Left forelimb (tissue), 1 donor: ENCODE measurements at places on chromosomes 7 and 10.

DNA sequence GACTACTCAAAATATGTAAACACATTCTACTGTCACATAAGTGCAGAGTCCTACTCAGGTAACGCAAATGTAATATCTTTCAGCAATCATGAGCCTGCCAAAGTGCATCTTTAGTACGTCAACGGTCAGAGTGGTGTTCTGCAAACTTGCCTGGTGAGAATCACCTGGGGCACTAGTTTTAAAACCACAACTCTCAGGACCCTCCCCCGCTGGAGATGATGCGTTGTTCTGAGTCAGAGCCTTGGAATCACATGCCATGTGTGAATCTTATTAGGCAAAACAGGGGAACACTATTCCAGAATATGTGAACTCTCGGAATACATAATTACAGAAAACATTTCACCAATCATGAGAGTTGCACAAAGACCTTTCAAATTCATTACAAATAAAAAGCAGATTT, 115.7 kb downstream of the TPK1 start:
- DNase-seq = no peak

DNA sequence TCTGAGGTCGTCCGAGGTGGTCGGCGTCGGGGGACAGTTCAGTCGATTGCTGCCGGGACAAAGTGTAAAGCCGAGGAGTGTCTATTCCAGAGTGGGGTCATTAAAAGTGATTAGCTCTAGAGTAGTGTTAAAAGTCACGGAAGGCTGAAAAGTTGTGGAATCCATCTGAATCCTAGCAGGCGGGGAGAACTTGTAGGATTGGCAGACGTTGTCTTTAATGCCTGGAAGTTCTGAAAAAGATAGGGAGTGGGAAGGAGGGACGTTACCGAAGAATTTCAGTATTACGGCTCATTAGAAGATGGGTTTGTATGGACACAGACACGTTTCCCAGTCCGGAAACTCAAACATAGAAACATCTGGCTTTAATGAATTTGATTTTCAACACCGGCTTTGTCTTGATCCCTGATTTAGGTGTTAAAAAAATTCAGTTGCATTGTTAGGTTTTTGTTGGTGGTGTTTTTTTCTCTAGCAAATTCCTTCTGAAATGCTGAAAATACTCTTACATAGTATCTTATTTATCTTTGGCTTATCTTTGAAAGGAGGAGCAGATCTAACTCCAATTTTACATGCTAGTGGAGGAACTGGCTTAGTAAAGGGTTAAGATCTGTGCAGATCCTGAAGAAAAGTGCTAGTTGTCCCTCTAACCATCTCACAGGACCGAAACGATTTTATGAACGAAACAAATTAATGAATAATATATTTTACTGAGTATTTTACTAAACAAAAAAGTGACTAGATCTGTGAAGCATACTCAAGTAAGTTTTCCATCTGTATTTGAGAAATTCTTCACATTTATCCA, 900 bp downstream of the MKLN1 start:
- no peak for DNase-seq

DNA sequence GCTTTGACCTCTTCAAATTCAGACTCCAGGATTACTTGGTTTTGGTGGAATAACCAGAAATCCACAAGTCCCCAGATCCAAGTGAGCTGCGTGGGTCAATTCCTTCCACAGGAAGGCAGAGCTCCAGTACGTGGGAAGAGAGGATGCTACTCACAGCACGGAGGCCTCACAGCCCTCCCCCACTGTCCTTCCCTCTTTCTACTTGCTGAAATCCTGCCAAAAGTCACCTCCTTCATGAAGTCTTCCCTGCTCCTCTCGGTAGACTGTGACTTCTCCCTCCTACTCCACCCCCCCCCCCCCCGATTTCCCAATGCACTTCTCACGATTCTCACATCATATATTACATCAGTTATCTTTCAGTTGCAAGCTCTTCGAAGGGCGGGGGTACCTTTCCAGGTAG, 12.3 kb downstream of the CAMK2G start:
- no peak for DNase-seq

GRCh38 chr7:120831260-120831659, 26.7 kb downstream of the TSPAN12 start:
- DNase-seq = no peak

DNA sequence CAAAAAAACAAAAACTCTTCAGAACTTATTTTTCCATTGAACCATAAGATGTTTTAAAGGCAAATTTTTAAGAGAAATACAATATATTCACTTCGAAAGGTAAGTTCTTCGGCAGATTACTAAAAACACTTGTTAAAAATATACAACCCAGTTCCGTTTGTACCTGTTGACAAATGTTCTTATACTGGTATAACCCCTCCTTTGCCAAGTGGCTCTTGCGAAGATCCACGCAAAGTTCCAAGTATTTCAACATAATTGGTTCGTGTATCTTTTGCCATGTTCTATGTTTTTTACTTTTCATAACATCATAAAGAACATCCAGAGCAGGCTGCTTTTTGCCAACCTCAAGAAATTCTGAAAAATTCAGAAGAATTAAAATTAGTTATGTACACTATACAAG, 7.0 kb downstream of the EIF3A start:
- DNase-seq = no peak

- no peak for DNase-seq
Measured at GRCh38 chr10:130140425-130140824, 4.2 kb downstream of the GLRX3 start.

DNA sequence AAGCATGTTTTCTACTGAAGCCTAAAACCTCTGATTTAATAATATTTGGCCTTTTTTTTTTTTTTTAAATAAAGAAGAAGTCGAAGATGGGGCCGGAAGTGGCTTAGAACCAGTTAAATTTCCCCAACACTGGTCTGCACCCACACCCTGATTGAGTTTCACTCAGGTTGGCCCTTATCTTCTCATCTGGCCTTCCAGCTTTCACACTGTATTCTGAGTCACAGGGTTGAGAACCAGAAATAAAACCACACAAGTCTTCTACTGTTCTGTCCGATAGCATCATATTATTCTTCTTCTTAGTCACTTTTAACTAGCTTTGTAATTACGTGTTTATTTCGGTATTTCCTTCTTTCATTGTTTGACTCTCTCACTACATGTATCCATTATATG, 9.9 kb downstream of the ZNF365 start:
- no peak for DNase-seq

- no peak for DNase-seq
Measured at GRCh38 chr7:46909601-46910051, 672.3 kb downstream of the TNS3 start.

GRCh38 chr7:70571961-70572360, 560.0 kb upstream of the GALNT17 start:
- peak; percentile 72 for DNase-seq

- no peak for DNase-seq
Measured at GRCh38 chr7:118280319-118281012, 56.0 kb downstream of the ANKRD7 start.

GRCh38 chr7:116862951-116863670, 724 bp downstream of the CAPZA2 start:
- DNase-seq = peak; percentile 70

GRCh38 chr7:116443101-116443523, 56.4 kb upstream of the CAV2 start:
- no peak for DNase-seq

- DNase-seq = no peak
Measured at GRCh38 chr7:120799147-120799546, 58.8 kb downstream of the TSPAN12 start.

DNA sequence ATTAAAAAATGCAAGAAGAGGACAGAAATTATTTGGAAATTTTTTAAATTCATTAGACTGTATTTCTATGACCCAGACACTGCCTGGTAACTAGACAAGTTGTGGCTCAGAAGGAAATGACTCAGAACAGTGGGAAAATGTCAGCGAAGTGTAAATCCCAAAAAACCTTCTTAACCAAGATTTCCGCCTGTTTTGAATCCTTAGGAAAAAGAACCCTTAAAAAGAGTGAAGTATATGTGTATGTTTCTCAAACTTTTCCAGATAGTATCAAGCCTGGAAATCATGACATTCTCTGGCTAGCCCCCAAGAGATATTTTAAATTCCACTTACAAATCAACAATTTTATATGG, 42.7 kb upstream of the PLXNA4 start:
- no peak for DNase-seq

- DNase-seq = no peak
Measured at GRCh38 chr10:98878418-98878817, 357.2 kb downstream of the HPSE2 start.

- DNase-seq = no peak
Measured at GRCh38 chr10:80589726-80590373, 52.1 kb downstream of the SH2D4B start.

DNA sequence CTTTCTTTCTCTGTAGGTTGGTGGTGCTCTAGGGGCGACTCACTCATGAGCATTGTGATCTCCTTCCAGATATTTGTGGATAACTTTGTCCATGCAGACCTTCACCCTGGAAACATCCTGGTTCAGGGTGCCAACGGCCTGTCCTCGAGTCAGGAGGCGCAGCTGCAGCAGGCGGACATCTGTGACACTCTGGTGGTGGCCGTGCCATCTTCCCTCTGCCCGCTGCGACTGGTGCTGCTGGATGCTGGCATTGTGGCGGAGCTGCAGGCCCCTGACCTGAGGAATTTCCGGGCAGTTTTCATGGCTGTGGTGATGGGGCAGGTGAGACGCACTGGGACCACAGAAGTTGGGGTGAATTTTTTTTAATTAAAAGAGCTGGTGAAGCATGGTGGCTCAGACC, 9.6 kb upstream of the NDUFB2 start:
- DNase-seq = no peak

DNA sequence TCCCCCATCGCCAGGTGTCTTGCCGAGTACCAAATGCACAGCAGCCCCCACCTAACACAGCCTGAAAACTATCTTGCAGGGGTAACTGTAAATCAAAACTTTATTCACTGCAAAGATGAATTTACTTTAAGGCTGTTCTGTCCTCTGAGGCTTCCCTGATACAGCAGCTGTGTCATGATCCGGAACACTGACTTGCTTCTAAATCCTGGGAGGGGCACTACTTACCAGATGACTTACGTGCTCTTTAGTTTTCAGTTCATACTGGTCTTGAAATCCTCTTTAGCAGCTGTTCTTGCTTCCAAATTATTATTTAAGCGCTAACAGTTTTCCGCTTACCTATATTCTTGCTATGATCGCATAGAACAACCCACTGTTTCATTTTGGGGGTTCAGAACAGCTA, 4.9 kb downstream of the DYNC1I1 start:
- DNase-seq = no peak

GRCh38 chr10:21334891-21335696, 190.4 kb downstream of the SKIDA1 start:
- peak; percentile 68 for DNase-seq

GRCh38 chr7:130960208-130960988, 226.4 kb upstream of the KLF14 start:
- no peak for DNase-seq

GRCh38 chr7:87450706-87451105, 24.8 kb downstream of the ABCB4 start:
- DNase-seq = no peak

- DNase-seq = no peak
Measured at GRCh38 chr10:73907841-73908517, 3.0 kb upstream of the PLAU start.

- no peak for DNase-seq
Measured at GRCh38 chr10:53453196-53453595, 680.6 kb upstream of the MBL2 start.

DNA sequence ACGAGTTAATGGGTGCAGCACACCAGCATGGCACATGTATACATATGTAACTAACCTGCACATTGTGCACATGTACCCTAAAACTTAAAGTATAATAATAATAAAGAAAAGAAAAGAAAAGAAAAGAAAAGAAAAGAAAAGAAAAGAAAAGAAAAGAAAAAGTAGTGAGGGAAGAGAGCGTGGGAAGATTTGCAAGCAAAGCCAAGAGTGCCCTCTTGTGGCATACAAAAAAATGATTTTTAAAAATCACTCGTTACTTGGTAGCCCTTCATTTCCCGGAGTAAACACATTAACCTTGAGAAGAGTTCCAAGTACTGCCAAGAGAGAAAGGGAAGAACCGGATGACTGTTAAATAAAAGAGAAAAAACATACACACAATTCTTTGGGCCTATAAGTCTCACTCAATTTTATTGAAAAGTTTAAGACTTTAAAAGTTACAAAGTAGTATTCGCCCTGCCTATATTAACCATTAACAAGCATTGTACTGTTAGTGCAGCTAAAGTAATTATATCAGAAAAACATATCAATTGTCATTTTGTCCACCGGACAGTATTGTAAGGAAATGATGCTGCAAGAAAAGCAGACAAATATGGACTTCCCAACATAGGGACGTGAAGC, 6.2 kb upstream of the CH25H start:
- DNase-seq = no peak

DNA sequence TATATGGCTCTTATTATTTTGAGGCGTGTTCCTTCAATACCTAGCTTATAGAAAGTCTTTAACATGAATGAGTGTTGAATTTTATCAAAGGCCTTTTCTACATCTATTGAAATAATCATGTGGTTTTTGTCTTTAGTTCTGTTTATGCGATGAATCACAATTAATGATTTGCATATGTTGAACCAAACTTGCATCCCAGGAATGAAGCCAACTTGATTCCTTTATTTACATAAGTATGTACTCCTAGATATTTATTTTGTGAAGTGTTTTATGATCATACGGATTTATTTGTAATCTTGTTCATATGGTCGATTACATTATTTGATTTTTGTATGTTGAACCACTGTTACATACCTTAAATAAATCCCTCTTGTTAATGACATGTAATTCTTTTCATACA, 244.3 kb upstream of the KCND2 start:
- DNase-seq = no peak

DNA sequence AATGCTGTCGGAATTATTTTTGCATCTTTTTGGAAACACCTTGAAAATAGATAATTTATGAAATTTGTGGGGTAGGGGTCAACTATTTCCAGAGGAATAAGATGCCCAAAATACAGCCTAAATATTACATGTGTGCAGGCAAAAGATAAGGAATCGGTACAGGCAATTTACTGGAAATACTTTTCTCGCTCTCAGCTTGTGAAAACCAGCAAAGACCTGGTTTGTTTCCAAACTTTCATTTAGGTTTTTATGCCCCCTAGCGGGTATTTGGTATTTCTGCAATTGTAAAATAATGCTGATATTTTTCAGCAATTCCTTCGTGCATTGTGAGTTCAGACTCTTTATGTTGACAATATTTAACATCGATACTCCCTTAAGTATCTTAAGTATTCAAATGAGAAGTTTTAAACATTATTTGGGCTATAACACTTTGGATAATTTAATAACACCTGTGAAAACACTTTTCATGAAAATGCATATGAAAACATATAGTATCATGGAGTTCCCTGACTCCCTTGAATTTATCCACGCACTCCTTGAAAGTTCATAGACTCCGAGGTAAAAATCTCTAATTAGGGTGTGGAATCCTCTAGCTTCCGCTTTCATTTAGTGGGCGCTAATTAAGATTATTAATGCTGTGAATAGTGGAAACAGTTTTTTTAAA, 132.4 kb downstream of the TSPAN12 start:
- no peak for DNase-seq
